DMS79 (cell line): ENCODE measurements at places on chromosomes 11 and 22.

DNA sequence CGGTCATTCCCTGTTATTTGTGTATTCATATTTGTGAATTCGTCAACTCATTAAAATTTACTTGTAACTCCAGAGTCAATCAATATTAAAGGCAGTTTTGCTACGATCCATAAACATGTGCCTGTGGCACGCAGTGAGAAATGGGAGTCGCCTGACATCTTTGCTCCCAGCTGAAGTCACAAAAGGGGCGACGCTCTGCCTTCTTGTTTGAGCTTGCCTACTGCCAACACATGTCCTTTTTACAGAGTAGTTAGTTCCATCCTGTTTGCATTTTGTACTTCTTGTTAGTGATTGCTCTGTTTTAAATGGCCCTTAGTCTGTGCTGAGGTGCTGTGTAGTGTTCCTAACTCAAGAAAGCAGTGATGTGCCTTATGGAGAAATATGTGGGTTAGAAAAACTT is 305.3 kb downstream of the ETS1 start:
- no peak for DNase-seq

GRCh38 chr11:59259867-59260475 is 47.2 kb upstream of the MPEG1 start:
- DNase-seq = no peak

GRCh38 chr11:86482692-86483091 is 108.0 kb downstream of the CCDC81 start:
- no peak for DNase-seq

GRCh38 chr11:70070706-70071105 is 7.4 kb upstream of the ANO1 start:
- no peak for DNase-seq

DNA sequence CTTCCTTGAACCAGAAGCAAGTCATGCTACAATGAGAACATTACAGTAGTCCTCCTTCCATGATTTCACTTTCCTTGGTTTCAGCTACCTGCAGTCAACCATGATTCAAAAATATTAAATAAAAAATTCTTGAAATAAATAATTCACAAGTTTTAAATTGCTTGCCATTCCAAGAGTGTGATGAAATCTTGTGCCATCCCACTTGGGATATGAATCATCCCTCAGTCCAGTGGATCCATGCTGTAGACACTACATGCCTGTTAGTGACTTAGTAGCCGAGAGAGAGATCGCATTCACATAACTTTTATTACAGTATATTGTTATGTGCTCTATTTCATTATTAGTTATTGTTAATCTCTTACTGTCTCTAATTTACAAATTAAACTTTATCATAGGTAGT is 6.0 kb downstream of the HOATZ start:
- DNase-seq = no peak

DNA sequence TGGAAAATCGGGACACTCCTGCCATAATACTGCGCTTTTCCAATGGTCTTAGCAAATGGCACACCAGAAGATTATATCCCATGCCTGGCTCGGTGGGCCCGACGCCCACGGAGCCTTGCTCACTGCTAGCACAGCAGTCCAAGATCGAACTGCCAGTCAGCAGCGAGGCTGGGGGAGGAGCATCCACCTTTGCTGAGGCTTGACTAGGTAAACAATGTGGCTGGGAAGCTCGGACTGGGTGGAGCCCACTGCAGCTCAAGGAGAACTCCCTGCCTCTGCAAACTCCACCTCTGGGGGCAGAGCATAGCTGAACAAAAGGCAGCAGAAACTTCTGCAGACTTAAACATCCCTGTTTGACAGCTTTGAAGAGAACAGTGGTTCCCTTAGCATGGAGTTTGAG is 15.6 kb downstream of the PTH start:
- no peak for DNase-seq

- DNase-seq = no peak
Observed at GRCh38 chr11:37502202-37502601, 904.2 kb upstream of the RAG2 start.

DNA sequence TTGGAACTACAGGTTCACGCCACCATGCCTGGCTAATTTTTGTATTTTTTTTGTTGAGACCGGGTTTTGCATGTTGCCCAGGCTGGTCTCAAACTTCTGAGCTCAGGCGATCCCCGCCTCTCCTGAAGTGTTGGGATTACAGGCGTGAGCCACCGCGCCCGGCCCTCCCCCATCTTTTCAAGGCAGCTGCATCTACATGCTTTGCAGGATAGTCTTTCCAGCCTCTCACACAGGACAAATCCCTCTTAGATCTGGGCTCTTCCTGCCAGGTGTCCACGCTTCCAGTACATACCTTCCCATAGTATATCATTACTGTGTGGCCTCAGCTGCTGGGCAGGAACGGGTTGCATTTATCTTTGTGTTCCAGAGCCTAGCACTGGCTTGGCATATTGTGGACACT is 49.7 kb downstream of the C11orf96 start:
- no peak for DNase-seq

DNA sequence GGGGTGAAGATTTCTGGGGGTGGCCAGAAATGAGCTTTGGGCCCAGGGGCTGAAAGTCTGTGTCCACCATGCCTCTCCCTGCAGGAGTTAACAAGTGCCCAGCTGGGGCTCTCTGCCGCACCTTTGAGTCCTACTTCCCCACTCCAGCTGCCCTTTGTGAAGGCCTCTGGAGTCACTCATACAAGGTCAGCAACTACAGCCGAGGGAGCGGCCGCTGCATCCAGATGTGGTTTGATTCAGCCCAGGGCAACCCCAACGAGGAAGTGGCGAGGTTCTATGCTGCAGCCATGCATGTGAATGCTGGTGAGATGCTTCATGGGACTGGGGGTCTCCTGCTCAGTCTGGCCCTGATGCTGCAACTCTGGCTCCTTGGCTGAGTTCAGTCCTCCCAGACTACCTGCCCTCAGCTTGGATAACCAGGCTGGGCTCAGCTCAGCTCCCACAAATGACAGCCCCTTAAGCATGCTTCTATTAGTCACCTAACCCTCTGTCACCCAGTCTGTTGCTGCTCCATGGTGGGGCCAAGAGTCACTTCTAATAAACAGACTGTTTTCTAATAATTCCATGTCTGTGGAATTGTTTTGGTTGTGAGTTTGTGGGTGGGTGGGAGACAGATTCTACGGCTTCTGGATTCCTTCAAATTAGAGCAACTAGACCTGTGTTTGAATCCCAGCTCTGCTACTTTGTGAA is 3.0 kb upstream of the INPPL1 start:
- DNase-seq = no peak

GRCh38 chr22:37100589-37101127 is 8.9 kb downstream of the TMPRSS6 start:
- DNase-seq = no peak

DNA sequence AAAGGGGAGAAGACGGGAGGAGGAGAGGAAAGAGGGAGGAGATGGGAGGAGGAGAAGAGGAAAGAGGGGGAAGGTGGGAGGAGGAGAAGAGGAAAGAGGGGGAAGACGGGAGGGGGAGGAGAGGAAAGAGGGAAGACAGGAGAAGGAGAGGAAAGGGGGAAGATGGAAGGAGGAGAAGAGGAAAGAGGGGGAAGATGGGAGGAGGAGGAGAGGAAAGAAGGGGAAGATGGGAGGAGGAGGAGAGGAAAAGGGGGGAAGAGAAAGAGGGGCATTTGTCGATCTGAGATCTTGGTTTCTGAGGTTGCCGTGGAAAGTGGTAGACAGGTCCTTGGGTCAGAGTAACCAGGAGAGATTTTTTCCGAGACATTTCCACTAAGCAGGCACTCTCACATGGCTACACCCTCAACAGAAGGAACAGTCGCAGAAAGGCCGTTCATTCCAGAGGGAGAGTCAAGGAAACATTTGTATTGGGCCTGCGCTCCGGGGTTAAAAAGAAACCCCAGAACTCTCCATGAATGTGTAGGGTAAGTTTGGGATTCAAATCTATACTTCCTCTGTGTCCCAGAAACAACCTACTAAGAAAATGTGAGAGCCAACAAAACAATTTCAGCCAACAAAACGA is 39.8 kb upstream of the CARS1 start:
- DNase-seq = no peak

- no peak for DNase-seq
Observed at GRCh38 chr11:46916286-46917108, 1.9 kb downstream of the LRP4 start.

DNA sequence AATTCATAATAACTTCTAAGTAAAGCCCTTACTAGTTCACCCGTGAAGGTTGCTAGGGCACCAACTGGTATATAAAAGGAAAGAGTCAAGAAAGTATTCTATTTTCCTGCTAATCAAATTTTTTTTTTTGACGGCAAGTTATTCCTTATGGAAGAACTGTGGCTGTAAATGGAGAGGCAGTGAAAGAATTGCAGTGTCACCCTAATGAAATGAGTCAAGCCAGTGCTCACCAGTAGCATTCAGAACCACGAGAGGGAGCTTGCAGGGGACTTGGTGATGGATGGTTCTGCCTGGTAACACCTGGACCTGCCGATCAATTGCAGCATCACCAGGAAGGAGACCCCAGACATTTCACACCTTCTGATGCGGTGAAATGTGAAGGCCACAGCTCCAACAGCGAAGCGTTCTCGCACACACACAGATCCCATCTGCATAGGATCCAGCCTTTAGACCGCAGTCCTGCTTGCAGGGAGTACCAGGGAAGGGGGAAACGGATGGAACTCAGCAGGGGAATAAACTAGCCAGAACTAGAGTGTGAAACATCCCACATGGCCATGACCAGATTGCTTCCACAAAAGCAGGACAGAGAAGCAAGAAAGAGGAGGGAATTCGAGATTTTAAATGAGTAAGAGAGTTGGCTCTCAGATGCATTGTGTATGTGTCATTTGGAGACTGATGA is 326.2 kb downstream of the TBC1D22A start:
- DNase-seq = no peak

- no peak for DNase-seq
Observed at GRCh38 chr11:86708669-86709068, 36.3 kb upstream of the ME3 start.

- no peak for DNase-seq
Observed at GRCh38 chr11:37509506-37509905, 911.5 kb upstream of the RAG2 start.

DNA sequence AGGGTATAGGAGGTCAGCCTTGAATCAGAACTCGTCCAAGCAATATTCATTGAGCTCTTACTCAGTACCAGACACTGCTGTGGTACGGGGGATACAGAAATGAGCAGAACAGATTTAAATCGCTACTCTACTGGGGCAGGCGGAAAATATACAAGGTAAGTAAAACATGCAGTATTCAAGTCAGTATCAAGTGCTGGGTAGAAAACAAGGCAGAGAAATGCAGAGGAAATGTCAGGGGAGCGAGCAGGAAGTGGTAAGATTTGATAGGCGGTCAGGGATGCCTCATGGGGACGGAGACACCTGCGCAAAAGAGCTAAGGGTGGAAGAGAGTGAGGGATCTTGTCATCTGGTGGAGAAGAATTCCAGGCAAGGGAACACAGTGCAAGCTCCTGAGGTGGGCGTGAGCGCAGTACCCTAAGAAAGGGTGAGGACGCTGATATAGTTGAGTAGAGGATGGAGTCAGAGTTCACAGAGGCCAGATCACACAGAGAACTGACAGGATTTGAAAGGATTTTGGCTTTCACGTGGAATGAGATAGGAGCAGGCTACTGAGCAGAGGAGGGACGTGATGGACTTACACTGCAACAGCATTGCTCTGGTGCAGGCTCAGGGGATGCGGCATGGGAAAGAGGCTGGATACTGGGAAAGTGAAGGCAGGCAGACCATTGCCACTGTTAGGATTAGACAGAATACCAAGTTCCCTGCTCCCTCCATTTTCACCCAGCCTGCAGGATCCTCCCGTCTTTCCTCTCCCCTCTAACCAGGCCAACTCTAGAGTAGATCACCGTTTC is 35.8 kb downstream of the SC5D start:
- no peak for DNase-seq

- no peak for DNase-seq
Observed at GRCh38 chr11:27115051-27115650, 74.5 kb downstream of the BBOX1 start.
